Fibroblast of lung (primary cell): ENCODE measurements at places on chromosomes 1 and 21.
A peak's percentile ranks its signal among the peaks of the same experiment; 100 is the strongest.

DNA sequence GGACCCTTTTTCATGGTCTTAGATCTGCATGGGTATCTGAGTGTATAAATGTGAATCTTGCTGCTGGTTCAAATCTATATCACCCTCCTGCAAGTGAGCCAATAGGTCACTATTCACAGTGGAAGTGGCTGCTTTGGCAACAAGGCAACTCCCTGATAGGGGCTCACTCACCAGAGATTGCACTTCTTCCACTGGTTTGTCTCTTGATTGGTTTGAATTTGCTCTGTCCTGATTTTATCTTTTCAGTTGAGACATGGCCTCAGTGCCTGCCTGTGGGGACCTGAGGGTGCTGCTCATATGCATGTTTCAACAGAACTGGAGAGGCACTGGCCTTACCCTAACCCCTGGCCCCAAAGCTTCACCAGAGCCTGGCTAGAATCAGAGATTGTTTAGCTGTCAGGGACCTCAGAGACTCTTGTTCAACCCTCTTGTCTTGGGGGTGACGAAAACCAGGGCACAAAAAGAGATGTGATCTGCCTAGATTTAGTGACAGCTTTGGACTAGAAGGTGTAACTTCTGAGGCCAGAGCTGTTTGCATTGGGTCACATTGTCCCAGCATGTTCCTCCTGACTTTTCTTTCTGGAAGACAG, 16.9 kb downstream of the AVPR1B start:
- no peak for DNase-seq

DNA sequence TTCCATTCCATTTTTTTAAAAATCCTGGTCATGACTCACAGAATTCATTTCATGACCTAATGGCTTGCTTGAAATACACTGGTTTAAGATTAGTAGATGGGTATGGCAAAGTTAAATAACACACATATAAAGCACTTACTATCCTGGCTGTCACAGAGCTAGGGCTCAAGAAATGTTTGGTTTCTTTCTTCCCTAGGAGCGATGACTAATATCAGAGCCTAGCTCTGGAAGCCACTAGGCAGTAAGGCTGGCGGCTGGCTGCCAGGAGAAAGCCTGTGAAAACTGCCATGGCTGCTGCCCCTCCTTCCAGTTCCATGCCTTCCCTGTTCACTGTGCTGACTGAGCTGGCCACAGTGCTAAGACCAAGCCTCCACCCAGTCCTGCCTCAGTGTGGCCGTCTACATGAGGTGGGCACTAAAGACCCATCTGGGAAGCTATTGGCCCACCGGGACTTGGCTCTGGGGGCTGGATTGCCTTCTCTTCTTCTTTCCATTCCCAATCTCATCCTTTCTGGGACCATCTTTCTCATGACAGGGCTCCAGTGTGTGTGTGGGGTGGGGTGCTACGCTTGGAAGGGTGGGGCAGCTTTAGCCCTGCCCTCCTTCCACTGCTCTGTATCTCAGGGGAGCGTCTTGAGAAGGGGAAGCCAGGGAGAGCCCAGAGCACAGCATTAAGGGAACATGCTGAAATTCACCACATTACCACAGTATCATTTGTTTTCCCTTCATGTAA, 10.8 kb upstream of the ASCL5 start:
- peak; percentile 95 for DNase-seq

DNA sequence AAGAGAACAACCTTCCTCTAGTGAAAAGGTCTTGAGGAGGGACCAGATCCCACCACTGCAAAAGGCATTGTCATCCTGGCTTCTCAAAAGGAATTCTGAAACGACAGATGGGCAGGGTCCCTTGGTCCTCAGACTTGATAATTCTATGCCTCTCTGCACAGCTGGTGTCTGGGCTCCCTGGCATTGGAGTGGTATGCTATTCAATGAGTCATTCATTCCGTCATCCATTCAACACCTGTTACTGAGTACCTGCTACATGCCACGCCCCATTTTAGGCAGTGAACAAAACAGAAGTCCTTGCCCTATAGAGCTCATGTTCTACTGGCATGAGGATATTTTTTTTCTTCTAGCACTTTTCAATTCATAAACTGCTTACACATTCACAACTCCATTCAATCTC, 45.8 kb upstream of the HMGB4 start:
- no peak for DNase-seq

DNA sequence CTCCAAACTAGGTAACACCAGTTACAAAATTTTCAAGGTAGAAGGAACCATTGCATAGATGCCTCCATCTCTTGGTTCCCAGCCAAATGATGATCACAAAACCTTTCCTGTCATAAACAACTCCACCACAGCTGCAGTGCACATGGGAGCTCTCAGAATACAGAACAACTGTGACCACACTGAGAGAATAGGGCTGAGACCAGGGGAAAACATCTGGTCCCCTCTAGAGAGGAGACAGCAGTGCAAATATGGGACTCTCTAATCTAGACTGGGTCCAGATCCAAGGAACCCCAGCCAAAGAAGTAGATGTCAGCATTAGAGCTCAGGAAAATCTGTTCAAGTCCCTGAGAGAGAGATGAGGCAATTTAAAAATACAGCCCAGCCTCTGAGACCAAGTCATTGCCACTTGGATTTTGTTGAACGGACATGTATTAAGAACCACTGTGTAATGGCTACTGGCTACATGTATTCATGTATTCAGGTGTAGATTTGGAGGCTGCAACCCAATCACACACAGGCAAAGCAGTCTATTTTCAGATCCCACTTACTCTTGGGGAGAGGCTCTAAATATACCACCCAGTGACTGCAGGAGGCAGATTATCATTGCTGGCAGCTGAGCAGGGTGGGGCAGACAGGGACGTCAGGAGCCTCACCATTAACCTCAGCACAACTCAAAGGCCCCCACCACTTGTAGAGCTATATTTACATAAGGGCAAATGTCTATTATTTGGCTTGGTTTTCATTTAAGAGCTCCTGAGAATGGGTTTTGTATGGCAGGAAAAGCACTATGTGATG, 7.6 kb upstream of the RXRG start:
- no peak for DNase-seq

GRCh38 chr1:246083416-246083815, 423.7 kb downstream of the SMYD3 start:
- no peak for DNase-seq

GRCh38 chr21:29248124-29248523, 50.6 kb upstream of the BACH1 start:
- DNase-seq, result no peak

GRCh38 chr1:75172556-75172955, 38.4 kb downstream of the LHX8 start:
- no peak for DNase-seq

- no peak for DNase-seq
Observed at GRCh38 chr1:195577748-195578147, 1030.5 kb downstream of the KCNT2 start.

GRCh38 chr1:1229770-1230169, 2.0 kb downstream of the SDF4 start:
- DNase-seq, result no peak

GRCh38 chr1:164599272-164599671, 40.3 kb downstream of the PBX1 start:
- DNase-seq, result no peak
